ENCODE measurements at places on chromosomes 2 and 18.

DNA sequence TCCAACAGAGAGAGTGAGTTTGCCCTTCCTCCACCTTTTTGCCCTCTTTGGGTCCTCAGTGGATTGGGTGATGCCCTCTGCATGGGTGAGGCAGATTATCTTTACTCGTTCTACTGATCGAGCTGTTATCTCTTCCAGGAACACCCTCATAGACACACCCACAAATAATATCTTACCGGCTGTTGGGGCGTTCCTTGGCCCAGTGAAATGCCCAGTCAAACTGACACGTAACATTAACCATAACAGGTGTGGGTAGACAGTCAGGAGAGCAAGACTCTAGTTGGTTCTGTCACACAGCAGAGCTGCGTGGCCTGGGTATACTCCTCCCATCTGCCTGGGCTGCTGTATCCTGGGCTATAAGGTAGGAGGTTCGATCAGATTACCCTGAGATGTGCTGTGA, 144.1 kb downstream of the AGAP1 start:
- no peak for DNase-seq

GRCh38 chr2:99771681-99772333, 282.0 kb upstream of the REV1 start:
- no peak for DNase-seq

GRCh38 chr2:17557596-17557995, 17.1 kb downstream of the VSNL1 start:
- no peak for DNase-seq

- no peak for DNase-seq
Observed at GRCh38 chr2:202488671-202489070, 112.5 kb downstream of the BMPR2 start.

DNA sequence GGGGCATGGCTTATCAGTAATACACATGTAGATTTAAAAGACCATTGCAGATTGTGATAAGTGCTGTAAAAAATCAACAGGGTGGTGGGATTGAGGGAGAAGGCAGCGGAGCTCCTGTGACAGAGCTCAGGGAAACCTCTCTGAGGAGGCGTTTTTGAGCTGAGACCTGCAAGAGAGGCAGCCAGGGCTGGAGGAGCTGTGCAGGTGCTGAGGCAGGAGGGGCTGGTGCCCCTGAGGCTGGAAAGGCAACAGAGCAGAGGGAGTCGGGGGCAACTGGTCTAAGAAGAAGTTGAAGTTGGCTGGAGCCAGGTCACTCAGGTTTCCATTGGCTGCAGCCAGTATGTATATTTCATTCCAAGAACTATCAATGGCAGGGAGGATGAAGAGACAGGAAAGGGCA, 47.6 kb downstream of the KLHL29 start:
- DNase-seq = no peak

- no peak for DNase-seq
Observed at GRCh38 chr2:108910541-108911396, 78.3 kb downstream of the EDAR start.

GRCh38 chr2:70717431-70718038, 50.5 kb downstream of the ADD2 start:
- DNase-seq = no peak

- no peak for DNase-seq
Observed at GRCh38 chr2:105791229-105791628, 46.5 kb downstream of the NCK2 start.

DNA sequence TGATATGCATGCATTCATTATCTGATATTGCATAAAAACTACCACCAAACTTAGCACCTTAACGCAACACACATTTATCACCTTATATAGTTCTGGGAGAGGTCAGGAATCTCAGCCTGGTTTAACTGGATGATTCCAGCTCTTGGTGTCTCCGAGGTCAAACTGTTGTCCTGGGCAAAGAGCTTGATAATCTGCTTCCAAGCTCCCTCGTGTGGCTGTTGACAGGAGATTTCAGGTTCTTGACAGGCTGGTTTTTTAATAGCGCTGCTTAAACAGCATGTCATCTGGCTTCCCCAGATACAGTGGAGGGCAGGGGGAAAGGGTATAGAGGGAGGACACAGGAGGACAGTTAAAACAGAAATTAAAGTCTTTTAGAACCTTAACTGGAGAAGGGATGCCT, 785.0 kb downstream of the CNTNAP5 start:
- peak; percentile 9 for DNase-seq

- peak; percentile 65 for DNase-seq
Observed at GRCh38 chr2:101149241-101150192, 1.7 kb downstream of the TBC1D8 start.

DNA sequence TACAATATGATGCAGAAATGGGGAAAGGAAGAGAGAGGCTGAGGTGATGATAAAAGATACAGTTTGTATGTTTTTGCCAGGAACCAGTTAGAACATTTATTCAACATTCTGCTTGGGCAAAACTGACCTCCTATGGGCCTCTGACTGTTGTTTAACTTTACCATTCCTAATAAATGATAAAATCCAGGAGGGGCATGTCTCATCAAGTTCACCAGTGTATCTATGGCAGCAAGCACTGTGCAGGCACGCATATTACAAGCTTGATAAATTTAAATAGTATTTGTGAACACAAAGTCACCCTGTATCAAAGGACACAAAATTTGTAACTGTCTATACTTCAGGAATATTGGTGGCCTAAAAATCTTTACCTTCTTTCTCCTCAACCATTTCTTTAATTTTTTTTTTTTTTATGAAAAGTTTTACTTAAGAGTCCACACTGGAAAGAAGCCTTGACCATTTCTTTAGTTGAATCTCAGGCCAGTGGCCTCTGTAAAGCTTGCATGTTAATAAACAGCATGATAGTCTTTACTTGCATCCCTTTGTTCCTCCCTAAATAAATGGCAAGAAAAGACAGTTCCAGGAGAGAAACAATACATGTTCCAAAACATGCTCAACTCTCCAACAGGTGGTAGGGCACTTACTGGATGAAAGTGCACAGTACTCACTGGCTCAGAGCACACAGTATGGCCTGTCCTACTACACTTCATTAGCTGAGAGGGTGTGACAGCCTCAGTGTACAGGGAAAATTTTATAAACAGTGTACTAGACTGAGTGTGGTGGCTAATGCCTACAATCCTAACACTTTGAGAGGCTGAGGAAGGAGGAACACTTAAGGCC, 52.3 kb downstream of the SOS1 start:
- DNase-seq = no peak

GRCh38 chr2:119487434-119488244, 36.6 kb downstream of the SCTR start:
- DNase-seq = no peak

DNA sequence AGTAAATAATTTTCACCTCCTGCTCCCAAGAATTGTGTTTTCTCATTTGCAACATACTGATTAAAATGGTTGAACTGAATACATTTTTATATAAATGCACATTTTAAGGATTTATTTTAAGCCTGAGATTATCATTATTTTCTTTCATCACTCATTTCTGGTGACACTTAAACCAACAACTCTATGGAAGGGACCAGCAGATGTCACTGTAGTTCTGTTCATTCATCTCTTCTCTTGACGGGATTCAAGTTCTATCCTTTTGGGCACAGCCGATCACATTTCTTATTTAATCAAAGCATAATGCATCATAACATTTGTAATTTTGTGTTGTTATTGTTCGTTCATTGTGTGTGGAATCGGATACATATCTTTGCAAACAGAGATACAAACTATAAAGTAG, 417.9 kb downstream of the HRH4 start:
- DNase-seq = peak; percentile 88

DNA sequence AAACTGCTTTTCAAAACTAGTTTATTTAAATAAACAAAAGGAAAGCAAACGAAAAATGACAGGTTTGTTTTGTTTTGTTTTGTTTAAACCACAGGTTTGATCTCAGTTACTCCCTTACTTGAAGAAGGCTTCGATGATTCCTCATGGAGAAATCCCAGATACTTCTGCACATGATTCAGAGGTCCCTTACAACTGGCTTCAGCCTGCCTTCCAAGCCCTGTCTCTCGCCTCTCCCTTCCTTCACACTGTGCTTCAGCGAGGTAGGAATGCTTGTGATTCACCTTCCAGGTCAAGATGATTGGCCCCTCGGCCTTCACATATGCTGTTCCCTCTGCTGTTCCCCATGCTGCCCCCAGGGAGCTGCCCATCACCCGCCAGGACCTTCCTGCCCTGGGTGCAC, 104.1 kb upstream of the ITGA6 start:
- no peak for DNase-seq

DNA sequence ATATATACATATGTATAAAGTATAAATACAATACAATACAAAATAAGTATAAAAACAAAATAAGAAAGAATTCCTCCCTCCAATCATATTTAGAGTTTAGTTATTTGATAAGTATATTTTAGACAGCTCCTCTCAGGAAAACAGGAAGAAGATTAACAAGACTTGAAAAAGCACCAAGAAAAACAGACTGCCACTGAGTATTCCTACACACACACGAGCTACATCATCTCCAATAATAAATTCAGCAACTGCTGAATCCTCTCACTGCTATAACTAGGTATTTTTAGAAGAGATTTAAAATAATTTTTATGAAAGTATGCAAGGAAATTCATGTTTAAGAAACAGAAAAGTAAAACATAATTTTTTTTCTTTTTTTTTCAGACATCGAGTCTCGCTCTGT, 13.0 kb downstream of the LONRF2 start:
- no peak for DNase-seq

- no peak for DNase-seq
Observed at GRCh38 chr2:32377928-32378327, 21.1 kb downstream of the BIRC6 start.

DNA sequence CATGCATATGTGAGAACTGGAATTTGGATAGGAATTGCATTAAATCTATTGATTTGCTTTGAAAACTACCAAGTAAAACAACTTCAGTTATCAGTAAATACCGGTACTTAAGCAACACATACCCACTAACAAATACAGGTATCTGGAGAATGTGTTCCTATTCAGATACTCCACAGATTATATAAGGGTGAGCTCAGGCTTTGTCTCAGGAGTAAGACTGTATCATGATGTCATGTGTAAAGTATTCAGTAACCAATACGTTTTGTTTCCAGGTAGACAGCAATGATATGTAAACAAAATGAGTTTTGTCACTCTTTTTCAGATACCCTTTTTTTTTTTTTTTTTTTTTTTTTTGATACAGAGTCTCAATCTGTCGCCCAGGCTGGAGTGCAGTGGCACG, 74.8 kb downstream of the DSC3 start:
- no peak for DNase-seq

DNA sequence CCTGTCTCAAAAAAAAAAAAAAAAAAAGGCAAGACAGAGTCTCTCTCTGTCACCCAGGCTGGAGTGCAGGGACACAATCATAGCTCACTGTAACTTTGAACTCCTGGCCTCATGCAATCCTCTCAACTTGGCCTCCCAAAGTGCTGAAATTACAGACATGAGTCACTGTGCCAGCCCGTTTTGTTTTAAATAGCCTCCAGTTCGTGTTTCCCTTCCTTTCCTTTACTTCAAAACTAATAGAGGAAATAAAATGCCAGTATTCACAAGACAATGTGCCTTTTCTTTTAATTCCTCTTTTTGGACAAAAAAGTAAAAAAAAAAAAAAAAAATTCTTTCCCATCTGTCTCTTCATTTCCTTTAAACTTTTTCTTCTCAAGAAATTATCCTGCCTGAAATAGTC, 54.5 kb upstream of the ACMSD start:
- DNase-seq = no peak

GRCh38 chr18:78521136-78521535, 458.5 kb upstream of the SALL3 start:
- no peak for DNase-seq

GRCh38 chr2:126784045-126784444, 114.6 kb upstream of the TEX51 start:
- no peak for DNase-seq

DNA sequence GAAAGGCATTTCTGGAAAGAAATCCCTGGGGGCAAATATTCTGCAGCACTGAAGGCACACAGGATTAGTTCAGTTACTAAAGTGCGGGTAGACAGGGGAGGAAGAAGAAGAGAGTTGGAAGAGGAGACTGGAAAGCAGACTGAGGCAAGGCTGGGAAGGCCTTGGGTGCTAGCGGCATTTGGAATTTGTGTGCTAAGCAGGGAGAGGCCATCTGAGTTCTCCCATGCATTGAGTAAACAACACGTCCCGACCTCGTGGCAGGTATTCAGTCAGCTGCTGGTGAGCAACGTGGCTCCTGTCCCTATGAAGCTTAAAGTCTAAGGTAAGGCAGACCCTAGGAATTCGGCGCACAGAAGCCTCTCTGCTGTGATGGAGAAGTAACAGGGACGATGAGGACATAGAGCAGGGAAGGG, 30.7 kb downstream of the ATP8B1 start:
- no peak for DNase-seq

GRCh38 chr2:192498747-192499146, 304.0 kb upstream of the TMEFF2 start:
- no peak for DNase-seq

DNA sequence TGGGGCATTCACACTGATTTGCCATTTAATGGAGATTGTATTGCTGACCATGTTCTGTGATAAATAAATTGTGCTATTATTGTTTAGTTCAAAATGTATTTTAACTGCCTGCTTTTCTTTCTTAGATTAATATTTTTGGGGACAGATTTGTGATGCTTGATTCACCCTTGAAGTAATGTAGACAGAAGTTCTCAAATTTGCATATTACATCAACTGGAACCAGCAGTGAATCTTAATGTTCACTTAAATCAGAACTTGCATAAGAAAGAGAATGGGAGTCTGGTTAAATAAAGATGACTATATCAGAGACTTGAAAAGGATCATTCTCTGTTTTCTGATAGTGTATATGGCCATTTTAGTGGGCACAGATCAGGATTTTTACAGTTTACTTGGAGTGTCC, 1.8 kb downstream of the DNAJC10 start:
- peak; percentile 23 for DNase-seq

- peak; percentile 34 for DNase-seq
Observed at GRCh38 chr2:210199186-210199765, 26.0 kb downstream of the ACADL start.

DNA sequence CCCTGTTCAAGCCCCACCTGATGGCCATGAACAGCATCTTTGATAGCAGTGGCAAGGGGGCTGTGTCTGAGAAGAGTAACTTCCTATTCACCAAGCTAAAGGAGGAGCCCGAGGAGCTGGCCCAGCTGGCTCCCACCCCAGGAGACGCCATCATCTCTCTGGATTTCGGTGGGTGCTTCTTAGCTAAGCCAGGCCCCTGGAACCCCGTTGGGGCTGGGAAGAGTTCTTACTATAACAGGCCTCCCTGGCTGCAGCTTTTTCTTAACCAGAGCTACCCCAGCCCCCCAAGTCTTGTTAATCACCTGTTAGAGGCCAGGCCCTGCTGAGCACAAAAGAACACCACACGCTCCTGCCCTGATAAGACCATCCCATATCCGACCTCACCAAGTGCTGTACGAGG, 79.4 kb downstream of the EPAS1 start:
- DNase-seq = peak; percentile 8

GRCh38 chr2:117222809-117223208, 591.7 kb upstream of the DDX18 start:
- no peak for DNase-seq

- DNase-seq = peak; percentile 34
Observed at GRCh38 chr2:111702119-111702803, 181.7 kb downstream of the ANAPC1 start.

GRCh38 chr2:123085484-123085883, 939.6 kb upstream of the CNTNAP5 start:
- no peak for DNase-seq

GRCh38 chr18:41353777-41354528, 601.1 kb upstream of the PIK3C3 start:
- no peak for DNase-seq

All from G401 (cell line).